ENCODE measurements at places on chromosomes 2 and 18.

GRCh38 chr2:63658176-63658968 lies 69.6 kb downstream of the MDH1 start:
- no peak for DNase-seq

- DNase-seq, result no peak
These were observed 57.6 kb downstream of the SGPP2 start for GRCh38 chr2:222481941-222482340.

DNA sequence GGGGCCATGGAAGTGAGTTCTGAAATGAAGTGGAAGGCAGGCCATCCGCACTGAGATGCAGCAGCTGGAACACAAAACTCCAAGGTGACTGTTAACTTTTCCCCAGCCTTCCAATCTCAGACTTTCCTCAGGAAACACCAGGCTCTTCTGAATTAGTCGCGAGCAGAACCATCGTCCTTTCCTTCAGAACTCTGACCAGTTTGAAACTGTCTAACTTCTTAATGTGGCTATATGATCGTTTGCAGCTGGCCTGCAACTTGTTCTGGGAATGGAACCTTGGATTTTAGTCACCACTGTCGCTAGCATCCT lies 620 bp upstream of the RPL37A start:
- no peak for DNase-seq

- DNase-seq, result no peak
These were observed 47.2 kb downstream of the HIBCH start for GRCh38 chr2:190272457-190272842.

- DNase-seq, result no peak
These were observed 56.2 kb downstream of the AQP4 start for GRCh38 chr18:26809346-26809745.

- DNase-seq, result no peak
These were observed at the start of gene ARHGAP25 for GRCh38 chr2:68734688-68735525. ARHGAP25 (plus strand) TSS chr2:68734811; CDS start chr2:68735200, 389 bp downstream.

DNA sequence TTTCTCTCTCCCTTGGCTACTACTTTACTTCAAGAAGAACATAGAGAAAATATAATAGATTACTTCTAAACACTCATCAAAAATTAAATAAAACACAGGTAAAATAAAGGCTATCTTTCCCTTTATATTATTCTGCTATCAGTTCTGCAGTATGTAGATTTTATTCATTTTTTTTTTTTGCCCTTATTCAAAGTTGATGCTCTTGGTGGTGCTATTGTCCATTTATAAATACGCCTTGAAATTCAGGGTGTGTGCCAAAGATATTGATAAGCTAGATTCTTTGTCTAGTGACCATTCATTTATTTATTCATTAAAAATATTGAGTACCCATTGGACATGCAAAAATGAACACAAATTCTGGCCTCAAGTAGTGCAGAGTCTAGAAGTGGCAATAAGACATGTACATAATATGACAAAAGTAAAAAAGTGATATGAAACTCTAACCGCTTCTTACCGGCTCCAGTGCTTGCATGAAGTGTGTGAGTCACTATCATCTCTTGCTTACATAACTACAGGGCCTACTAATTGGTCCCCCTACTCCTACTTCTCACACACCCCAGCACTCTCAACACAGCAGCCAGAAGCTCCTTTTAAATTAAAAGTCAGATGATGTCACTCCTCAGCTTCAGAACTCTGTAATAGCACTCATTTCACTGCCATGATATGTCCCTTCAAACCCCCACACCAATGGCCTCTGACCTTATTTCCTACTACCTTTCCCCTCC lies 208.3 kb upstream of the FANCL start:
- DNase-seq, result no peak

DNA sequence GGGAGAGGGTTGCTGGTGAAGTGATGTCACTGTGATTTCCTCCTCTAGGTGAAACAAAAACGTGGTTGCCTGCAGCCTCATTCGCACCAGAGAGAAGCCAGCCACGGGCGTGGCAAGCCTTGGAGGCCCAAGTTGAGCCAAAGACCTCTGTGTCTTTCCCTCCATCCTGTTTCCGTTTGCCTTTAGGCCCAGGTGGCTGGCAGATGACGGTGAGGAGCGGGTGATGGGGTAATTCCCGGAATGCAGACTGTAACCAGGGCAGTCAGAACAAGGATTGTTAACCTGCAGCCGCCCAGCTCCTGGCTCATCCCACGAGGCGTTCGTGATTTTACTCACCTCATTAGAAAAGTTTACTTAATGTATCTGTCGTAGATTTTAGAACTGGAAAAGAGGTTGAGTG lies 14.4 kb downstream of the CTIF start:
- no peak for DNase-seq

DNA sequence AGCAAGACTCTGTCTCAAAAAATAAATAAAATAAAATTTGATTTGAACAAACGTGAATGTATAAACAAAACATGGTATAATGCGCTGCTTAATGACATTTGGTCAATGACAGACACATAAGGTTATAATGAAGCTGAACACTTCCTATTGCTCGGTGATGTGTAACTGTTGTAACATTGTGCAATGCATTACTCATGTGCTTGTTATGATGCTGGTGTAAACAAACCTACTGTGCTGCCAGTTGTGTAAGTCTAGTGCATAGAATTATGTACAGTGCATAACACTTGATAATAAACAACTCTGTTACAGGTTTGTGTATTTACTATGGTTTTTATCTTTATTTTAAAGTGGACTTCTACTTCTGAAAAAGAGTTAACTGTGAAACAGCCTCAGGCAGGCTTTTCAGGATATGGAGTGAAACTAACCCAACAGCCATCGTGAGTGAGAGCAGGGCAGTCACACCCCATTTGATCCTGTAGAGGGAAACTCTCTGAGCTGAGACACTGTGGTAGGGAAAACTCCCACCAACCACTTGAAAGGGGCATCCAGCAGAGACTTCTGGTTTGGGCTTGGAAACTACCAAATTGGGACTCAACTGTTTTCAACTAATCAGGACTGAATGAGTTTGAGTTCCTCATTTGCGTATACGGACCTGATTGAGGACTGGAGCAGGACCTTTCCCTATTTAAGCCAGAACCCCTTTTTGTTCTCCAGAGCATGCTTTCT lies 8.7 kb upstream of the RPRD1A start:
- DNase-seq, result no peak

GRCh38 chr2:127392828-127393578 lies 5.2 kb upstream of the MAP3K2 start:
- no peak for DNase-seq

DNA sequence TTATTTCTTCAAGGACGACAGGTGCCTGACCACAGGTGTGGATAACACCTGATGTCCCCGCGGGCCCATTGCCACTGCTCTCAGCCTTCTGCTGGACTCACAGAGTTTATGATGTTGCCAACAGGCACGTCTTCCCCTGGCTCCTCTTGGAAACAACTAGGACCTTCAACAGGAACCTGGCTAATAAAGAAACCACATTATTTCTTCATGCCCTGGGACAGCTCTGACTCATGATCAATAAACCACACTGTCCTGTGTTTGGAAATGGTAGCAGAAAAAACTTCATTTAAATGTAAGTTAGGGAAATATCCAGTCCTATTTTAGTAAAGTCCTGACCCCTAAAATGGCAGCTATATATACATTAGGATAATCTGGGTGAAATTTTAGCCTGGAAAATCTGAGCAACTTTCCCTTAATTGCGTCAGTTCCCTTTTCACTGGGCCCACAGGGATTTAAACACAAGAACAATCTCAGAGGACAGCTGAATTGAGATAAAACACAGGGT lies 158.9 kb downstream of the VAPA start:
- no peak for DNase-seq

- DNase-seq, result no peak
These were observed 126.6 kb downstream of the NOL4 start for GRCh38 chr18:34098109-34098508.

GRCh38 chr2:98569197-98569793 lies 39.0 kb downstream of the COA5 start:
- no peak for DNase-seq
